T-helper 2 cell treated with Interferon-gamma antibody and Interleukin-4, amounts not matched to agents 5 μg/mL and 100 μg/mL, for 36 hours (primary cell): ENCODE measurements at places on chromosomes 2 and 18.
A peak's percentile ranks its signal among the peaks of the same experiment; 100 is the strongest.

DNA sequence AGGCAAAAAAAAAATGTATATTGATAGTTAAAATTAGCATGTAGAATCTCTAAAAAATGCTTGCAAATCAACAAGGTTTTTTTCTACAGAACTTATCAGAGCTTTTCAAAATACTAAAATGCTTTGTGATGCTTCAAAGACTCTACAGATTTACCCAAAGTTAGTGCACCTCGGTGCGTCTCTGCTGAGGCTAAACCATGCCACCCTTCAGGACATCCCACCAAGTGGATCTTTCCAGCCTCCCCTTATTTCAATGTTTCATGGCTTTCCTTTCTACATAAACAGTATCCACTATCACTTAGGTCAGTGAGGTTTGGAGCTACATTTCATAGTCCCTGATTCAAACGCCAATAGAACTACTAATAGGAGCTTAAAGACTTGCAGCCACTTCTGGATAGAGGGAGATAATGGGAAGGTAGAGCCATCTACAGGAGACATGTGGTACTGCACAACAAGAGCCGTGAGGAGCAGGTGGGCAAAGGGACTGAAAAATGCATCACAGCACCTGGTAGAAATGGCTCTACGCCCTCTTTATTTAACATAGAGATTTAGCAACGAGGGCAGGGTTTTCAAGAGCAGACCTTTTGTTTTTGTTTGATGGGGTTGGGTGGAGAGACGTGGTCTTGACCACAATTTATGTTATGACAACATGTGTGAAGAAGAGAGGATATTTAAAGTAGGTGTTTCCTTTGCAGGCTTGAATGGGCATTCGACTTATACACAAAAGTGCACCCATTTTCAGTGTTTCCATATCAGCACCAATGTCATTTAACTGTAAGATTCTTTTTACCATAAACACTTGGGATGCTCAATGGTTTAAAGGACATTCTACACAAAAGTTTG is 56.1 kb upstream of the SLC35G4 start:
- DNase-seq: peak; percentile 11

GRCh38 chr2:181384923-181385322 is 72.3 kb upstream of the ITGA4 start:
- no peak for DNase-seq

- DNase-seq: no peak
Observed at GRCh38 chr18:25223211-25223610, 128.8 kb downstream of the ZNF521 start.

DNA sequence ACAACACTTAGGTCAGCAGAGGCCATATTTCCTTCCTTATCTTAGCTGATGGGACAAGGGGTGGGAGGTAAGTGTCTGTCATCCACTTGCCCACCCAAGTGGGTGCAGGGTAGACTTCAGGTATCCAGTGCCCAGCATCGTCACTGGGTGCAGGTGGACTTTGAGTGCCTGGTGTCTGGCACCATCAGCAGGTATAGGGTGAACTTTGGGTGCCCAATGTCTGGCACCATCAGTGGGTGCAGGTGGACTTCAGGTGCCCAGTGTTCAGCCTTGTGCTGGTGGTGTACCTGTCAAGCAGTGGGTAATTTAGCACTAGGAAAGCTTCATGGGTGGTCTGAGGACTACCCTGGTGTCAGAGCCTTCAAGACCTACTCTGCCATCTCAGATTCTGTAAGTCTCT is 175.6 kb downstream of the SEPTIN10 start:
- no peak for DNase-seq

DNA sequence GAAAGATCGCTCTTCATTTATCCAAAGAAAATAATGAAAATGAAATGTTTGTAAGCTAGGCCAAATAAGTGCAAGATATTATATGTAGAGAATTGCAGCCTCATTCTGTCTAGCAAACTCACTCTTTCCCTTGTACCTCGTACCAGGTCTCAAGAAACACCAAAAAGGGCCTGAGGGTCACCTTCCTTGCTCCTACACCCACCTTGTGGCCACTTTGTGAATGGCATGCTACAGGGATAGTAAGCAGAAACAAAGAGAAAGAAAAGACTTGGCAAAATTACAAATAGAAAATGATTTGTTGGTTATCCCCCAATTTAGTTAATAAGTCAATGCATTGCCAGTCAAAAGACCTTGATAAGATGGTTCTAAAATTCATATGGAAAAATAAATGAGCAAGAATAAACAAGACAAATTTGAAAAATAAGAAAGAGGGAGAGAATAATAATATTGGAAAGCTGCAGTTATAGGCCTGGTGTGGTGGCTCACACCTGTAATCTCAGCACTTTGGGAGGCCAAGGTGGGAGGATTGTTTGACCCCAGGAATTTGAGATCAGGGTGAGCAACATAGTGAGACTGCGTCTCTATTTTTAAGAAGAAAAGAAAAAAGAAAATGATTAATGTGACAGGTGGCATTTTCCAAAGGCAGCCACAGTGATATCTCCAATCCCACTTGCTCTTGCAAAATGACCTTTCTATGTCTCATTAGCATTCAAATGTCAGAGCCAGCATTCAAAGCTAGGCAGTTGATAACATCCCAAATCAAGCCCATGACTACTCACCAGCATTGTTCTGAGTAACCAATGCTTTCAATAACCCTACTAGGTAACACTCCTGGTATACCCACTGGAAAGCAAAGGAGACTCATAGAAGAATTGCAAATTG is 38.8 kb upstream of the BMP10 start:
- DNase-seq: peak; percentile 55

- DNase-seq: peak; percentile 85
Observed at GRCh38 chr18:55589625-55590291, 1.8 kb upstream of the TCF4 start.

DNA sequence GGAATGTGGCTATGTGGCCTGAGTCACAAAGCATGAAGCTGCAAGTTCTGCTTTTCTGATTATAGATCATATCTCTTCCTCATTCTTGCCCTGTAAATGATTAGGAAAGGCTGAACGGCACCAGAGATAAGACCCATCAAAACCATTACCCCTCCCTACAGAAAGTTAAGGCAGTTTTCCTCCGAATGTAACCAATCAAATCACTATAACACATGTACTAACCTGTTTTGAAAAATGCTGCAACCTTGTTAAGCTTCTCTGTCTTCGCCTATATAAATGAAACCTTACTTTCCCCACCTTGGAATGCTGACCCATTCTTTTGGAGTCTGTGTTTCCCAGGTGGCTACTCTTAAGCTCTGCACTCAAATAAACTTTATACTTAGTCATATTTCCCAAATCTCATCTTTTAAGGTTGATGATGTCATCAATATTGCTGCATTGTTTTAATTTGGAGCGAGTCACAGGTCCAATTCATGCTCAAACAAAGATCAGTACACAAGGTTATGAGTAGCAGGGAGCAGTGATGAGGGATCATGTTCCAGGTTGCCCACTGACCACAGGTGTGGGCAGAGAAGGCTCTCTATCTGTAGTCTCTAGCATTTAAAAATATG is 662.3 kb downstream of the IRS1 start:
- DNase-seq: no peak

- no peak for DNase-seq
Observed at GRCh38 chr2:175366815-175367214, 185.3 kb upstream of the ATP5MC3 start.

DNA sequence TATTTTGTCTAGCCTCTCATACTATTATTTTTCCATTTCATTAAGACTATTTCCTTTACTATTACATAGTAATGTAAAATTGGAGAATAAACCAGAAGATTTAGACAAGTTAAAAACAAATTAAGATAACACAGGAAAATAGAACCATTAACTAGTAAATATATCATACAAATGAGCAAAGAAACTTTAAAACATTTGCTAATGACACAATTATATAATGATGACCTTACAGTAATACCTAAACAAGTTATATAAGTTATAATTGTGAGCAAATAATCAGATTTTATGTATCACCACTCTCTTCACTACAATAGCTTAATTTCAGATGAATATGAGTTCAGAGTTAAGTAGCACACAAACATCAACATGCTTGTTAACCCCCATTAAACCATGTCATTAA is 72.6 kb upstream of the GRB14 start:
- no peak for DNase-seq

DNA sequence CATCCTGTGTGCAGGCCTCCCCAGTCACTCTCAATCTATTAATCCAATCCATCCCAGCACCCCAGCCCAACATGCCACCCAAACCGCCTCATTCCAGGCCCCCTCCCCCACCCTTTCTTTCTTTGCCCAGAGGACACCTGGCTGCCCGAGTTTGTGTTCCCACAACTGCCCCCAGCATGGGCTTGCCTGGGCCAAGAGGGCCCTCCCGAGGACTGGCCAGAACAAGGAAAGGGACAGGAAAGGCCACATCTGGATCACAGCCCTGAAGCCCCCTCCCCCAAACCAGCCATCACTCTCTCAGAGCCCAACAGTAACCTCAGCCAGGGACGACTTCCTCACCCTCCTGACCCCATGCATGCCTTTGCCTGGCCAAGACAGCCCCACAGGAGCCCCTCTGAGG is 1.2 kb downstream of the TNS1 start:
- DNase-seq: no peak

- no peak for DNase-seq
Observed at GRCh38 chr18:48547531-48547981, 8.7 kb downstream of the CTIF start.

- DNase-seq: no peak
Observed at GRCh38 chr2:235740821-235741220, 247.0 kb downstream of the AGAP1 start.

GRCh38 chr2:62663411-62663810 is 42.1 kb upstream of the EHBP1 start:
- DNase-seq: no peak

DNA sequence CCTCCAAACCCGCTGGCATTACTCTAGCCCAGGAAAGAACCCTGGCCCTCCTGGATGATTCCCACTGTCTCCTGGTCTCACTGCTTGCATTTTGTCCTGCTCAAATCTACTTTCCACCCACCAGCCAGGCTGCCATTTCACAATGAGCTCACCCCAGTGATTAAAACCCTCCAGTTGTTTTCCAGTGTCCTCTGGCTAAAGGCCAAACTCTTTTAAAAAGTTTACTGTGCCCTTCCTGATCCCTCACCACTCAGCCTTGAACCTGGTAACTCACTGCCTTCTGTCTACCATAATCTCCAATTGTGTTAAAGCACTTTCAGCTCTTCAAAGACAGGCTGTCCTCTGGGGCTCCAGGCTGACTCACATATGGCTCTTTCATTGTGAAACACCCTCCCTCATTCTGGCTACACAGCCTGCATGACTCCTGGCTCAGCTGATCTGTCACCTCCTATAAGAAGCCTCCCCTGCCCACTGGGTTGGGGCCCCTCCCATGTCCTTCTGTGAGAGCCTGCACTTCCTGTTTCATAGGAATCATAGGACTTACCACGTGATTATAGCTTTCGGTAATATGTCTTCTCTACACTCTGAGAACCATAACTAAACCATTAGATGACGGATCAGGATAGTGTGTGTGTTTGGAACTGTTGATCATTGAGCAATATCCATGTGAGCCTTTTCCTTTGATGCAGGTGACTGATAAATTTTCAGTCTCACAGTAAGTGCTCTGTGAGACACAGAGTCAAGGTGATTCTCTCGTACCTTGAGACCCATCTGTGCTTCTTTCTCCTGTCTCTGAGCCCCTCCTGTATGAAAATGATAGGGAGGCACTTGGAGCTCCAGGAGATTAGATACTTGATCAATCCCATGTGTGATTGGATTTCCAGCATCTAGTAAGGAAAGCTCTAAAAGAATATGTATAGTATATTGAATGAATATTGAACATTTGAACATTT is 590.8 kb upstream of the ID2 start:
- peak; percentile 77 for DNase-seq

DNA sequence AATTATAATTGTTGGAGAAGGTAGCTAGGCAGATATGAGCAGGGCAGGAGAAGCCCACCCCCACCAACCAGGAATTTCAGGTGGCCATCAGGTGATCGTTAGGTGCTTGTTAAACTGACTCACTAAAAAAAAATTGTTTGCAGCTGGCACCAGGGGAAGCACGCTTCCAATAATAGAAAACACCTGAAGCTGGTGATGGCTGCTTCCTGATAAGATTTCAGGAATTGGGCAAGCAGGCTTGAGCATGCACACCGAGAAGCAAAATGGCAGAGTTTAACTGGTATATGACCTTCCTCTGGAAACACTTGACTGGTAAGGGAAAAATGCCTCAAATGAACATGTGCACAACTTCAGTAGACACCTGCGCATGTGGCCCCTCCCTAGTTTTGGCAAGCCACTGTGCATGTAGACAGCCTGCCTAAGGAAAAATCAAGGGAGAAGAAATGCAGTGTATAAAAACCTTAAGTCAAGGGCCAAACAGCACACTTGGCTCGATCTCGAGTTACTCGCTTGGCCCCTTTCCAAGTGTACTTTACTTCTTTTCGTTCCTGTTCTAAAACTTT is 292.8 kb downstream of the CCDC85A start:
- no peak for DNase-seq

DNA sequence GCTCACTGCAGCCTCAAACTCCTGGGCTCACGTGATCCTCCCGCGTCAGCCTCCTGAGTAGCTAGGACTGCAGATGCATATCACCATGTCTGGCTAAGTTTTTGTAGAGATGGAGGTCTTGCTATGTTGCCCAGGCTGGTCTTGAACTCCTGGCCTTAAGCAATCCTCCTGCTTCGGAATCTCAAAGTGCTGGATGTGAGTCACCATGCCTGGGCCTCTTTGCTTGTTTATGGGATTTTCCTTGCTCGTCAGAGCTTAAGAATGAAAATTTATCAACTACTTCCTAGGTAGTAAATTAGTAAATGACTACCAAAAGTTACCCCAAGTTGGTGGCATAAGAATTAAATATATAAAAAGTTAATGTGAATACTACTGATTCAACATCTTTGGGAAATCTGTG is 51.0 kb downstream of the ACTR3 start:
- no peak for DNase-seq

DNA sequence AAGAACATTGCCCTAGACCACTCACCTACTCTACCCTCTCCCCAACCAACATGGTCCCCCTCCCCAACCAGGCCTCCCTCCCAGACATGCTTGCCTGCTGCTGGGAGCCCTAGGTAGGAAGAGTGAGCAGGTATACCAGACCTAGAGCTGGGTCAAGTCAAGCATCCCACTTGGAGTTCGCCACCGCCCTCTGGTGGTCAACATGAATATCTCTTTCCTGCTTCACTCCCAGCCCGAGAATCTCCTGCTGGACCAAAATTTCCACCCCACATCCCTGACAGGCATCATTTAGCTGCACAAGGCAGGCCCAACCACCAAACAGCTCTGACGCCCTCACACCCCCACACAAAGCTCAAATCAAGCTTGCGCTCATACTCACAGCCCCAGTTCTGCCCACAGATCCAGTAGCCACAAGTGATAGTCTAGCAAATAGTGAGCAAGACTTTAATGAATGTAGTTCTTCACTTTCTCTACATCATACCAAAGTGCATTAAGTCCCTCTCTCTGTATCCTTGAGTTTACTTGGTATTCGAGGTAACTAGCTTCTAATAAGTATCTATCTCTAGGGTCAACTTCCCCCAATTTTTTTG is 116.0 kb downstream of the TNS1 start:
- DNase-seq: peak; percentile 23
